ENCODE measurements at places on chromosomes 7 and 10.

GRCh38 chr7:59079-60016, 133.0 kb upstream of the FAM20C start:
- no peak for DNase-seq

DNA sequence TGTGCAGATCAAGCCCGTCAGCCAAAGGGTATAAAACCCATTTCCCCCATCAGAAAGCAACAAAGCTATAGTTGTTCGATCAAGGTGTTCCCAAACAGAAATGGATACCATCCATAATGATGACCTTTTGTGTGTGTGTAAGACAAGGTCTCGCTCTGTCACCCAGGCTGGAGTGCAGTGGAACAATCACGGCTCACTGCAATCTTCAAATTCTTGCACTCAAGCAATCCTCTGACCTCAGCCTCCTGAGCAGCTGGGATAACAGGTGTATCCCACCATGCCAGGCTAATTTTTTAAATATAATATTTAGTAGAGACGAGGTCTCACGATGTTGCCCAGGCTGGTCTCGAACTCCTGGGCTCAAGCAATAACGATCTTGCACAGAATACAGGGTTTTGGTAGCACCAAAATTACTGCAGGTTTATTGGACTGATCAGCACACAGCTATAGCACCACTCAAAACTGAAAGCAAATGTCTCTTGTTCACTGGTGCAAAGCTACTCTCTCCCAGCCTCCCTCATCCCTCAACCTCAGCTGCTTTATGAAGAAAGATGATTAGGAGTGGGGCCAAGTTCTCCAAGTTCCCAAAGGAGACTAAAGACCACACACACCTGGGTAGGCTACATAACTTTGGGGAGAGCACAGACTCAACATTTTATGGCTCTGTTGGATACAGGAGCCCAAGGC, 80.5 kb downstream of the ABI1 start:
- DNase-seq = no peak

DNA sequence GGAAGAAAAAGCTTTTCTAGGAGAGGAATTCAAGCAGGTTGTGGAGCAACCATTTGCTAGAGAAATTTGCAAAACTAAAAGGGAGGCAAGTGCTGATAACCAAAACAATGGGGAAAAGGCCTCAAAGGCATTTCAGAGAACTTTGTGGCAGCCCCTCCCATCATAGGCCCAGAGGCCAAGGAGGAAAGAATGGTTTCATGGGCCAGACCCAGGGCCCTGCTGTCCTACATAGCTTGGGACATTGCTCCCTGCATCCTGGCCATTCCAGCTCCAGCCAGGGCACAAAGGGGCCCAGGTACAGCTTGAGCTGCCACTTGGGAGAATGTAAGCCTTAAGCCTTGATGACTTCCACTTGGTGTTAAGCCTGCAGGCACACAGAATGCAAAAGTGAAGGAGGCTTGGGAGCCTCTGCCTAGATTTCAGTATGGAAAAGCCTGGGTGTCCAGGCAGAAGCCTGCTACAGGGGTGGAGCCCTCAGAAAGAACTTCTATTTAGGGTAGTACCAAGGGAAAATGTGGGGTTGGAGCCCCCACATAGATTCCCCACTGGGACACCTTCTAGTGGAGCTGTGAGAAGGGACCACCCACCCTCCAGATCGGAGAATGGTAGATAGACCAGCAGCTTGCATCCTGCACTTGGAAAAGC, 91.2 kb downstream of the RALA start:
- no peak for DNase-seq

DNA sequence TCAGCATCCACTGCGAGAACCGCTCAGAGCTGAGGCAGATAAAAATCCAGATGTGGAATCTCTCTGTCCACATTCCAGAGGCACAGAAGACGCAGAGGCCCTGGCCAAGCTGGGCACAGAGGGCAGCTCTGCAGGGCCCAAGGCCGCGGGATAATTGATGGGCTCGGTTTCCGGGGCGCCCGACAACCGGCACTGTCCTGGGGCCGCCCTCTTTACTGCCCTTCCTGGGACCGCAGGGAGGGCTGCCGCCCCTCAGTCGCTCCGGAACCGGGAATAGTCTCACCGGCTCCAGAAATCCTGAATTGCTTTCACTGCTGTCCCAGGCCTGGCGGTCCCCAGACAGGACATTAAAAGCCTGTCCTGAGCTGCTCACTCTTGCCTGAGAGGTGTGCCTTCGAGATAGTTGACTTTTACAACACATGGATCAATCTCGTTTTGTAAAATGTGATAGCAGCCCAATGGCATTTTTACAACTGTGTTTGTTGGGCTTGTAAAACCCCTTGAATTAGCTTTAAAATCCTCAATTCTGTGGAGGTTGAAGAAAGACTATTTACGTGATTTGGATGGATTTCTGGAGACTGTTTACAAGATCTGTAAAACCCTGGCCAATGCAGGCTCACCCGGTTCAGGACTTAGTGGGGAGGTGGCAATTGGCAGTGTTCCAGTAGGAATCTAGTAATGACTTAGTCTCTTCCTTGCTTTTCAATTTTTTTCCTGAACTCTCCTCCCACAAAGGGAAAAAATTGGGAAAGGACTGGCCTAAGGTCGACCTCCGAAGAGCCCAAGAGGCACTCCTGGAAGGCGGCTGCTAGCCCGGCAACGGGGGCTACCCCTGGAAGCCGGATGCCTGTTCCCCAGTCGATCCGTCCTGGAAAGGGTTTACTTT, 1.4 kb upstream of the HOXA6 start:
- no peak for DNase-seq

- no peak for DNase-seq
Observed at GRCh38 chr10:32174349-32174893, 118.2 kb upstream of the KIF5B start.

GRCh38 chr7:142248-142941, 50.0 kb upstream of the FAM20C start:
- no peak for DNase-seq

GRCh38 chr7:148335790-148336189, 254.8 kb upstream of the C7orf33 start:
- no peak for DNase-seq

GRCh38 chr10:54194806-54195205, 606.2 kb downstream of the PCDH15 start:
- no peak for DNase-seq

GRCh38 chr7:31002256-31002655, 38.5 kb downstream of the GHRHR start:
- DNase-seq = no peak

DNA sequence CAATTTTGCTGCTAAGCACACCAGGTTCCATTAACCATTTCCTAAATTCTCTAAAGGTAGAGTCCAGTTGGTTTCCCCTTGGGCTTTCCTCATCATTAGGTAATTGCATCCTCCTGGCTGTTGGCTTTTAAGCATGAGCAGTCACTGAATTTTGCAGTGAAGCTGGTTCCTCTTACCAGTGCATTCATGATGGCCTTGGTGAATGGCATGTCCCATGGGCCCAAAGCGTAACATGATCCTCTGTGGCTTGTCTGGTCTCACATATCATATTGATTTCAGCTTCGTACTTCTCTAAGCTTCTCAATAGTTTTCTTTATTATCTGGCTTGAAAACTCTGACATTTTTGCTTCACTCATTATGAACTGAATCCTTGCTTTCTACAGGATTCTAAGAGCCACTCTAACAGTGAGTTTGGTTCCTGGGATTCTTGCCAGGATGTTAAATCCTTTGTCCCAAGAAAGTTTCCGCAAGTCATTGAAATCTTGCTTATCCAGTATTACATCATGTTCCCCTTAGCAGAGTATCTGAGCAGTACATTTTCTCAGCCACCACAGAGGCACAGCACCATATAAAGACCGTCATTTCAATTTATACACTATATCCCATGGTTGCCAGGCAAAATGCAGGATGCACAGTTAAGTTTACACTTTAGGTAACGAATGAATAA, 134.2 kb downstream of the PTN start:
- no peak for DNase-seq

- no peak for DNase-seq
Observed at GRCh38 chr7:107043921-107044346, 571 bp upstream of the PRKAR2B start.

- DNase-seq = no peak
Observed at GRCh38 chr10:12466704-12467305, 117.5 kb downstream of the CAMK1D start.

GRCh38 chr7:2596464-2597272, 35.1 kb upstream of the TTYH3 start:
- DNase-seq = no peak

GRCh38 chr7:108164342-108164741, 34.2 kb upstream of the LAMB4 start:
- no peak for DNase-seq

DNA sequence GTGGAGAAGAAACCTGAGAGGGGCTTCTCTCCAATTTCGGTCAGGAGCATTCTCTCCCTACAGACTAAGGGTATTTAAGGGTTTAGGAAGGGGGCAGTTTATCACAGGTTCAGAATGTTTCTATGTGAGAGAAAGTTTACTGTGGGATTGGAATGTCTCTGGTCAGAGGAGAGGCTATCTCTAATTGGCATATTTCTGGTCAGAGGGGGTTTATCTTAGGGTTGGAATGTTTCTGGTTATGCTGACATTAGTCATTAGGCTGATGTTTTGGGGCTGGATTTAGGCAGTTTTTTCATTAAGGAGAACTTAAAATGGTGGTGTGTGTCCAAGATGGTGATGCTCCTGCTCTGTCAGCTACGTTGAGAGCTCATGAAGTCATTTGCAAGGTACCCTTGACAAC, 758.0 kb downstream of the TYW1 start:
- no peak for DNase-seq

DNA sequence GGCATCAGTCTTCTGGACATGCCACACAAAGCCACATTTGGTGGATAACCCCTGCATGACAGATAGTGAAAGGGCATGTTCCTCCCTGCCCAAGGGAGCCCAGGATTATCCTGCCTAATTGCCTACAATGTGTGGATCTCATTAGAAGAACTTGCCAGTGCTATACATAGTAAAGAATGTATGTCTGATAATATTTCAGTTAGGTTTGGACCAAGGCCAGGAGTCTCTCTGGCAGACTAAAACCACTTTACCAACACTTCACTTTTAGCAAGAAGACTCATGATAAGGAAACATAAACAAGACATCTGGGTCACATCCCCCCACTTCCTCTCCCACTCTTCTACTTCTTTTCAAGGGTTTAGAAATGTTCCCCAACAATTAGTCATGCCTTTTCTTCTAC, 196.7 kb downstream of the MTERF1 start:
- no peak for DNase-seq

GRCh38 chr10:129756912-129757901, 206.9 kb downstream of the EBF3 start:
- DNase-seq = no peak

DNA sequence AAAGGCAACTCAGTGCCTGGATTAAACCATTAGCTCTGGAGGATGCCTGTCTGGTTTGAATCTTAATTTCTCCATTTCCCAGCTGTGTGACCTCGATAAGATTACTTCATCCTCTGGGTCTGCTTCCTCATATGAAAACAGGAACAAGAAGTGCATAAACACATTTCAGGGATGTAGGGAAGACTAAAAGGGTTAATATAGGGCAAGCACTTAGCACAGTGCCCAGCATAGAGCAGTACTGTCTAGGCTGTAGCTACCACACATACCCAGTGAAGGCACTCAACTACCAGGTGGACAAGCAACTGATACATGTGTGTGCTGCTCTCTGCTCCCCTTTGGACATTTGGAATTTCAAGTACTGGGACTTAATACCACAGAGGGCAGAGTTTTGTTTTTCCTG, 85.4 kb downstream of the KCNMA1 start:
- no peak for DNase-seq

DNA sequence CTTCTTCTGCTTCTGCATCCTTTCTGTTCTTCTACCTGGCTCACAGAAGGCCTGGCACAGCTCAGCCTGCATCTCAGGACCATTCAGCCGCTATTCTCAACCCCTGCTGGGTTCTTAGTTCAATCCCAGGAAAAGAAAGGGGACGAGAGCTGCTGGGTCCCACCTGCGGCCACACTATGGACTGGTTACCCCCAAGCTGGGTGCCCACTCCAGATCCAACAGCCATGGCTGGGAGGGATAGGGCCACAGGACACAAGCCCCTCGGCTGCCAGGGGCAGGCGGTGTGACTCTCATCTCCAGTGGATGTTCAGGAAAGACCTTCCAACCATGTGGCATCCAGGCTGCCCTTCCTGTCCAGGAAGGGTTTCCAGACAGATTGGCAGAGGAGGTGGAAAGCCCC, 97.6 kb upstream of the NMT2 start:
- DNase-seq = no peak

GRCh38 chr7:12623223-12623622, 52.7 kb downstream of the SCIN start:
- DNase-seq = no peak

DNA sequence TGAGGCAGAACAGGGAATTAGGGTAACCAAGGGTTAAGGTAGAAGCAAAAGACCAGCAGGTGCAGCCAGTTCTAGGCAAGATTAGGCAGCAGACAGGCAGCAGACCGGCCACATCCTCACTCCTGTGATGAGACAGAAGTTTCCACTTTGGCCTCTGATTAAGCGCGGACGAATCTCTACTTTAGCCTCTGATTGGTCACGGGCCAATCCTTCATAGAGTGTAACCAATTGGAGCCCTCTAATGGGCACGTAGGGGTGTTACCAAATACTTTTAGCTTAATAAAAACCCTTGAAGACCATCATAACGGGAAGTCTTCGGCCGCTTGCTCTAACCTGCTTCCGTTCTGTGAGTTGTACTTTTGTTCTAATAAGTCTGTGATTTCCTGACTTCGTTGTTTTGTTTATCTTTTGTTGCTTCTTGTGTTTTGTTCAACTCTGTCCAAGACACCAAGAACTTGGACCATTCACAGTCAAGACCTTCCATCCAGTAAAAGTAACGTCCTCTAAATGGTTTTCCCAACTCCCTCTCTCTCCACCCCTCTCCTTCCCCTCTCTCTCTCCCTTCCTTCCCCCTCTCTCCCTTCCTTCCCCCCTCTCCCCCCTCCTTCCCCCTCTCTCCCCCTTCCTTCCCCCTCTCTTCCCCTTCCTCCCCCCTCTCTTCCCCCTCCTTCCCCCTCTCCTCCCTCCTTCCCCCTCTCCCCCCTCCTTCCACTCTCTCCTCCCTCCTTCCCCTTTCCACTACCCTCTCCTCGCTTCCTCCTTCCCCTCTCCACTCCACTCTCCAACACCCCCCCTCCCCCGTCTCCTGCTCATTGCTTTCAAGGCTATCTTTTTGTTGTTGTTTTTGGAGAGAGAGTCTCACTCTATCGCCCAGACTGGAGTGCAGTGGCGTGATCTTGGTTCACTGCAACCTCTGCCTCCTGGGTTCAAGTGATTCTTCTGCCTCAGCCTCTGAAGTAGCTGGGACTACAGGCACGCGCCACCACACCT, 13.2 kb upstream of the MALSU1 start:
- DNase-seq = no peak

DNA sequence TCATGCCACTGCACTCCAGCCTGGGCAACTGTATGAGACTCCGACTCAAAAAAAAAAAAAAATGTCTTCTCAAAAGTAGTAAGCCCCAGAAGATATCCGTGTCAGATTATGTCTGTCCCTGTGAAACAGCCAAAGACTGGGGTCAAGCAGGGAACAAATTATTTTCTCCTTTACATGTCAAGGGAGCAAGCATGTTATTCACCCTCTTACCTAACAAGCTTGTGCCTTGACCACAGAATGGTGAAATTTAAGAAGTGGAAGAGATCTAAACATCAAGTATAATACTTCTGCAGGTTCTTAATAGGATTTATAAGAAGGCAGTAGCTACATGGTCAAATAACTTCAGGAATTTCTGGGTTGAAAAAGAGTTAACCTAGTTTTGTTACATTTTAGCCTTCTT, 187.9 kb downstream of the ZNF365 start:
- DNase-seq = no peak

GRCh38 chr10:80411267-80411668, 2.9 kb downstream of the PRXL2A start:
- DNase-seq = no peak

GRCh38 chr10:47363781-47364180, 15.6 kb downstream of the RBP3 start:
- no peak for DNase-seq

All from stimulated activated CD4-positive, alpha-beta T cell treated with anti-CD3 and anti-CD28 coated beads, Interleukin-12 subunit alpha, Interleukin-12 subunit beta, amount 100 ng/mL, for 48 hours (primary cell).